SK-N-MC (cell line): ENCODE measurements at places on chromosomes 5 and 9.

- DNase-seq: no peak
Observed at GRCh38 chr5:10896016-10896415, 135.0 kb upstream of the DAP start.

GRCh38 chr5:72210888-72211678, 103.8 kb downstream of the MAP1B start:
- no peak for DNase-seq

DNA sequence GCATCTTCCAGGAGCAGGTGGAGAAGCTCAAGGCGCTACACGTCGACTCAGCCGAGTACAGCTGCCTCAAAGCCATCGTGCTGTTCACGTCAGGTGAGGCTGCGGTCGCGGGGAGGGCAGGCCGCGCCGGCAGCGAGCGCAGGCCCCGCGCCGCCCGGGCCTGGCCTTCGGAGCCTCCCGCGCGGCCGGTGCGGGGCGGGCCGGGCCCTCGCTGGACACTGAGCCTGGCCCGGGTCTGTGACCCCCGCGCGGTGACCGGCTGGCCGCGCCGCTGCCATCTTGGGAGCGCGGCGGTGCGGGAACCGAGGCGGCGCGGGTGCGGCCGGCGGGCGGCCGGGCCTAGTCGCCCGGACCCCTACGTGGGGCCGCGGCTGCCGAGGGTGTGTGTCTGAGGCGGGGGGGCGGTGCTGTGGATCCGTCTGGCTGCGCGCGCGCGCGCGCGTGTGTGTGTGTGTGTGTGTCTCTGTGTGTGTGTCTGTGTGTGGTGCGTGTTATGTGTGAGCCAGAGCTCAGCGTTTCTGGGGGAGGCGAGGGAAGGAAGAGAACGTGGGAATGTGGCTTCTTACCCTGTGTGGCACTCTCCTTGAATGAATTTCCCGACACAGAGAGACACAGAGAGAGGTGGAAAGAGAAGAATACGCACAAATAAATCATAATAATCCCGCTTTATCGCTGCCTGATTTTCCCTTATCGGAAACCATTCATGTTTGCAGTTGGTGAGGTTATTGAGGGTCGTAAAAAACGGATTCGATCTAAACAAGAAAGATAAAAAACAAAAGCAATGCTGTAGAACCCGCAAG, 5.5 kb downstream of the NR2F1 start:
- DNase-seq: no peak

GRCh38 chr5:136522217-136522956, 157.0 kb upstream of the TRPC7 start:
- DNase-seq: no peak

- no peak for DNase-seq
Observed at GRCh38 chr5:173882632-173883031, 5.5 kb upstream of the CPEB4 start.

GRCh38 chr9:96856363-96857286, 2.3 kb upstream of the ZNF782 start:
- peak; percentile 48 for DNase-seq

DNA sequence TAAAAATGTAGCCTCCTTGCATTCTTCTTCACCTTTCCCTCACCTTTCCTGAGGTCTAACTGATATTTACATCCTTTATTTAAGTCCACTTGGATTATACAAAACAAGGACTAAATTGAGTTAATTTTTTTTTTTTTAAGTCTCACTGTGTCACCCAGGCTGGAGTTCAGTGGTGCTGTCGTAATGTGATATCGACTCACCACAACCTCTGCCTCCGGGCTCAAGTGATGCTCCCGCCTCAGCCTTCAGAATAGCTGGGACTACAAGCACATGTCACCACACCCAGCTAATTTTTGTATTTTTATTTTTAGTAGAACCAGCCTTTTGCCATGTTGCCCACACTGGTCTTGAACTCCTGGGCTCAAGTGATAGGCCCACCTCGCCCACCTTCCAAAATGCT, 195.3 kb downstream of the BNC2 start:
- DNase-seq: no peak

DNA sequence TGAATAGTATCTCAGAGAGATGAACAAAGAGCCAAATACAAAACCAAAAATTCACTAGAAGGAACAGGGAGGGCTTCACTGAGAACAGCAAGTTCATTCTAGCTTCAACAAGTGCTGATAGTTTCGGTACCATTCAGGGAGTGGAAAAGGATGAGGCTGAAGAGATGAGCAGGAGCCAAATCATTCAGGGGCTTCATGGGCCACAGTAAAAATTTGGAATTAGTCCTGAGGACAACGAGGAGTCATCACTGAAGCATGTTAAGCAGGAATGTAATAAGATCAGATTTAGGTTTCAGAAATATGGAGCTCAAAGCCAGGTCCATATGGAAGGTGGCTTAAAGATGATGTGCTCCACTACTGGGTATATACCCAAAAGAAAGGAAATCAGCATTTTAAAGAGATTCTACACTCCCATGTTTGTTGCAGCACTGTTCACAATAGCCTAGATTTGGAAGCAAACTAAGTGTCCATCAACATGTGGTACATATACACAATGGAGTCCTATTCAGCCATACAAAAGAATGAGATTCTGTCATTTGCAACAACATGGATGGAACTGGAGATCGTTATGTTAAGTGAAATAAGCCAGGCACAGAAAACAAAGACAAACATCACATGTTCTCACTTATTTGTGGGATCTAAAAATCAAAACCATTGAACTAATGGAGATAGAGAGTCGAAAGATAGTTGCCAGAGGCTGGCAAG, 36.2 kb downstream of the SPOCK1 start:
- DNase-seq: no peak

GRCh38 chr5:113271745-113272454, 162.9 kb downstream of the TSSK1B start:
- DNase-seq: no peak

- no peak for DNase-seq
Observed at GRCh38 chr9:85640425-85640824, 101.3 kb downstream of the AGTPBP1 start.

DNA sequence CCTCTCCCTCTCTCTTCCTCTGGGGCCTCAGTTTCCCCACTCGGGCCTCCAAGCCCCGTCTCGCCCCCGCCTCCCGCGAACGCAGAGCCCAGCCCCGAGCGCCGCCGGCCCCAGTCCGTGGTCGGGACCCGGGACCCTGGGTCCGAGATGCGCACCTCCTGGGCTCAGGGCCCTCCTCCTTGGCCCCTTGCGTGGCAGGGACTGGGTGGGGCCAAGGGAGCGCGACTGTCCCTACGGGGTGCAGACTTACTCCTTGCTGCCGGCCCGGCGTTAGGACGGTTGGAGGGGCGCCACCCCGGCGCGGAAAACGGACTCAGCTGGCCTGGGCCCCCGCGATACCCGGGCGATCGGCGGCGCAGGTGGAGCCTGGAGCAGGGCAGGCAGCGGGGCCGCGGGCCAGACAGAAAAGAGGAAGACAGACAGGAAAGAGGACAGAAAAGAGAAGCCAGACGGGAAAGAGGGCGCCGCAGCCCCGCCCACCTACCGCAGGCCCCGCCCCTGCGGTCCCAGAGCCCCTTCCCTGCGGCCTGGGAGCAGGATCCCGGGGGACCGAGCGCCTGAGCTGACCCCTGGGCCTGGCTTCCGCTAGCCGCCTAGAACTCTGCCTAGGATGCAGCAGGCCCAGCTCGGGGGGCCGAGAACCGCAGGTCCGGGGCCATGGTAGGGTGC, at the start of gene GBGT1:
GBGT1 (minus strand) TSS at position 411 of the 669 bp plus-strand sequence. CDS start 1,502 bp downstream, outside the sequence.
- DNase-seq: no peak

DNA sequence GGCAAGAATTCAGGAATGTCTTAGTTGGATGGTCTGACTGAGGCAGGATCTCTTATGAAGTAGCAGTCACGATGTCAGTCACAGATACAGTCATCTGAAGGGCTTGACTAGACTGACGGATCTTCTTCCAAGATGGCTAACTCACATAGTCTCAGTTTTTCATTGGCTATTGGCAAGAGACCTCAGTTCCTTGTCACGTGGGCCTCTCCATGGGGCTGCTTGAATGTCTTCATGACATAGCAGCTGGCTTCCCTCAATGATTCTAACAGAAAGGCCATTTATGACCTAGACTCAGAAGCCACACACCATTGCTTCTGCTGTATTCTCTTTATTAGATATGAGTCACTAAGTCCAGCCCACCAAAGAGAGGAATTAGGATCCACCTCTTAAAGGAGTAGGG, 4.7 kb downstream of the APC start:
- DNase-seq: no peak

DNA sequence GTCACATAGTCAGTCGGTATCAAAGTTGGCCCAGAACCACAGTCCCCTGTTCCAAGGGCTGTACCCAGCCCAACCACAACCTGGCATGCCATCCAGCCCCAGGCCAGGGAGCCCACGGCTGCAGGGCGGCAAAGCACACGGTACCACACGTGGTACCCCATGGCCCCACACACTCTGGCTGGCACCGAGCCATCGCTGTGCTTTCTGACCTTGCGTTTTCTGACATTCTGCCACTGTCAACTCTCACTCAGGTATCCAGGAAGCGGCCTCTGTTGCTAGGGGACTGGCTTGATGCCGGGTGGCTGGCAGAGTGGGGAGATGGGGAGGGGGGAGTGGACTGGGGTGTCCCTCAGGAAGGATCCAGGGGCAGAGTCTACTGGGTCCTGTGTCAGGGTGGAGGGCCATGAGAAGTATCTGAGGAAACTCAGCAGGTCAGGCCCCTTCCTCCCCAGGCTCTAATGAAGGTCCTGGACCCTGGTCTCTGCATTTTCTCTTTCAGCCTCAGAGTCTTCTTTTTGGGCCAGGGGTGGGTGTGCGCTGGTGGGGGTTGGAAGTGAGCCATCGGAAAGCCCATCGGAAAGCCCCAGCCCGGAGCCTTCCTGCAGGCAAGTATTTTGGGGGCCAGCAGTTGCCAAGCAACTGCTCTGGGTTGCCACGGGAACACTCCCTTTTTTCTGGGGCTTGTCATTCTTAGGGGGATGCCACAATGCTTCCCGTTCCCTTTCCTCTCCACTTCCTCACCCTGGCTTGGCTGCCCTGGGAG, 21.0 kb upstream of the RALGDS start:
- no peak for DNase-seq

- no peak for DNase-seq
Observed at GRCh38 chr5:129601576-129601975, 141.5 kb downstream of the ADAMTS19 start.

- DNase-seq: peak; percentile 45
Observed at GRCh38 chr5:60699609-60700415, at the start of gene DEPDC1B. TSS of gene DEPDC1B (minus strand) at chr5:60700166. CDS start at chr5:60700093, 73 bp downstream.

- DNase-seq: no peak
Observed at GRCh38 chr9:83622433-83622938, 457 bp upstream of the IDNK start.

GRCh38 chr9:130107234-130107861, 53.6 kb downstream of the GPR107 start:
- DNase-seq: peak; percentile 48

- DNase-seq: no peak
Observed at GRCh38 chr5:73381590-73382400, 66.8 kb downstream of the FOXD1 start.

DNA sequence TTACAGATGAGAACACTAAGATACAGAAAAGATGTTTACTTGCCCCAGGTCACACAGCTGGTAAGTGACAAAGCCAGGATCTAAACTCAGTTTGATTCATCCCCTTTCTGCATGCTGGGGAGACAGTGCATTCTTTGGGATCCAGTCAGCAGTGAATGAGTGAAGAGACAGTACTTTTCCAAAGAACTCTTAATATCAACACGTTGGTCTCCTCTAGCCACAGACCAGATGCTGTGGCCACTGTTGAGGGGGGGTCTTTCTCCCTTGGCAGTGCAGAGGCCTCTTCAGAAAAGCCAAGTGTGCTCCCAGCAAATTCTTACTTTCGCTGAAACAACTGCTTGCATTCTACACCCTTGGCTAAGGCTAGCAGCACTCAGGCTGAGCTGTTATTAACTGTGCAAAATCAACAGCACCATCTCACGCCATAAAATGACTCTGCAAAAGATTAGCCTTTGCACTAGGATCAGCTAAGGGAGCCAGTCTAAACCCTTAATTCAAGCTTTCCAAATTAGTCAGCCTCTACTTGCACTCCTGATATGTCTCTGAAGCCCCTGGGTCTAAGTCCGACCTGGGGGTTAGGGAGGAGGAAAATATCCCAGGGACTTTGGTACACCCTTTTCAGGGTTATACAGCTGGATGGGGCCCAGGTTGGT, 4.8 kb upstream of the TMEM171 start:
- DNase-seq: no peak

DNA sequence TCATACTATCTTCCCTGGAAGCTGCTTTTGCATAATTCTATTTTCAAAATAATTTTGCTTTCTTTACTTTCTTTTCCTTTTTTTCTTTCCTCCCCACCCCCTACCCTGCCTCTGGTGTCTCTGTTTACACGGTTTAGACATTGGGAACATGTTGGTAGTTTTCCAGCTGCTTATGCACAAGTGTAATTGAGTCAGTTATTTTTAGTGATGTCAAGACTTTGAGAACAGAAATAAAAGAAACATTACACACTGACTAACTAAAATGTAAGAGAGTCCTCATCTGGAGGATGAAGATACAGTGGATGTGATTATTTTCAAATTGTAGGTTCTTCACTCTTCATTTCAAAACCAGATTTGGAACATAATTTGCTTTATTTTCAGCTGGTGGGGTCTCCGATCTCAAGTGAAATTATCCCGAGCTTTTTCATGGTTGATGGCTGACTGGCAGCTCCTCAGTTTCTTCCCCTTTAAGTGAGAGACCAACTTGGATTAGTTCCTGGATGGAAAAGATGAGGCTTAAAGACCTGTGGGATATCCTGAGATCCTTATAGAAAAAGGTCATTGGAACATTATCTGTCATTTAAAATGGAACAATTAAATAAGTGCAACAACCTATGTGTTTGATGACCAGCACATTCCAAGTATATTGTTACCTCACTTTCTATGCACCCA, 154.4 kb upstream of the ZNF462 start:
- DNase-seq: no peak

- no peak for DNase-seq
Observed at GRCh38 chr5:148810823-148811222, 15.6 kb upstream of the ADRB2 start.

DNA sequence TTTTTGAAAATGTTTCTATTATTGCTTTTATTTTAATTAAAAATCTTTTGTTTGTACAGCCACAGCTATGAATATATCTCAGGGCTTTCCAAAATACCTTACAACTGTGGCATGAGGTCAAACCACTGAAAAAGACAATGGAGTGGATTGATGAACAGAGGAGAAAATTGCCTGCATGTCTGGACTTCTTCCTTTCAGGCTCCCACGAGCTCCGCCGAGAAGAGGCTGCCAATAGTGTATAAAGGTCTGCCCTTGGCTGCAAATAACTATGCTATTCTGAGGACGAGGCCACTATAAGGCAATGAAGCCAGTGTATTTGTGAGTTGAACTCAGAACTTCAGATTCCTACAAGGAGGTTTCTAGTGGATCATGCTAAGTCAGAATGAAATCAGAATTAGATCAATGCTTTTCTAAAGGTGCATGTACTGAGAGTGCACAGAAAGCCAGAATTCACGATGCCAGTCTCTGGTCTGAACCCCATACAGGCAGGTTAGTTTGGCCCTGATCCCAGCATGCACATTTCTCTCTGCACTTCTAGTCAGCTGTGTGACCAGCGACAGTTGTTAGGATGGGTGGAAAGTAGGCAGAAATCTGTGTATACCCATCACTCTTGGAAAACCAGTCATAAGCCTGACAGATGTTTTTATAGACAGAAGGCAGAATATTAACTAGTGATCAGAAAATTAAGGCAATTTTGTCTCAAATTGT, 42.7 kb upstream of the PLPP1 start:
- DNase-seq: no peak

GRCh38 chr9:107963246-107963645, 473.7 kb upstream of the KLF4 start:
- DNase-seq: no peak

- DNase-seq: no peak
Observed at GRCh38 chr5:57311251-57311650, 137.4 kb downstream of the GPBP1 start.
